A549 (cell line): ENCODE measurements at places on chromosomes 7 and 10.
A peak's percentile ranks its signal among the peaks of the same experiment; 100 is the strongest.

GRCh38 chr10:3413937-3414666, 241.5 kb upstream of the PITRM1 start:
- no peak for DNase-seq

DNA sequence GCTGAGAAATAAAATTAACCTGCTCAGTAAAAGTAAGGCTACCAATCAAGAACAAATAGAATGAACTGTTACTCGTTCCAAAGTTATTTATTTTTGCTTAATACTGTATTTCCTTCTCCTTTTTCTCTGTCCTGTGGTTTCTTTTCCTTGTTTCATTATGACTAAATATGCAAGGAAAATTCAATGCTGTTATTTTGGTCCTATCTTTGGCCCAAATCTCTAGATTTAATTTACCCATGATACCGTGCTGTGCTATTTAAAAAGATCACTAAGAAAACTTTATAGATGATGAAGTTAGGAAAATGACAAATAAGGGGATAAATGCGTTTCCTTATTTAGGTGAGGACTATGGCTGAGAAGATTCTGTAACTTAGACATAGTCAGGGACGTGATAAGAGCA, 45.3 kb upstream of the FAM133B start:
- DNase-seq = no peak

DNA sequence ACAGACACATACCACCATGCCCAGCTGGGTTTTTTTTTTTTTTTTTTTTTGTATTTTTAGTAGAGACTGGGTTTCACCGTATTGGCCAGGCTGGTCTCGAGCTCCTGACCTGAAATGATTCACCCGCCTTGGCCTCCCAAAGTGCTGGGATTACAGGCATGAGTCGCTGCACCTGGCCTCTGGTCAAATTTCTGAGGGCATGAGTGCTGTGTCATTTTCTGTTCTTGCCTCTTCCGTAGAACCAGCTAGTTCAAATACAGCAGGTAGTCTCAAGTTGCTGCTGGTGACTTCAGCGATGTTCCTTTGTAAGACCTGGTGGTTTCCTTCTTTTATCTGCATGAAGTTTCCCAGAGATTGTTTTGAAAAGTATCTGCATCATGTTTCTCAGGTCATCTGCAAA, 134.8 kb upstream of the SHH start:
- DNase-seq = peak; percentile 29

- no peak for DNase-seq
Observed at GRCh38 chr7:134298902-134299683, 17.6 kb downstream of the SLC35B4 start.

DNA sequence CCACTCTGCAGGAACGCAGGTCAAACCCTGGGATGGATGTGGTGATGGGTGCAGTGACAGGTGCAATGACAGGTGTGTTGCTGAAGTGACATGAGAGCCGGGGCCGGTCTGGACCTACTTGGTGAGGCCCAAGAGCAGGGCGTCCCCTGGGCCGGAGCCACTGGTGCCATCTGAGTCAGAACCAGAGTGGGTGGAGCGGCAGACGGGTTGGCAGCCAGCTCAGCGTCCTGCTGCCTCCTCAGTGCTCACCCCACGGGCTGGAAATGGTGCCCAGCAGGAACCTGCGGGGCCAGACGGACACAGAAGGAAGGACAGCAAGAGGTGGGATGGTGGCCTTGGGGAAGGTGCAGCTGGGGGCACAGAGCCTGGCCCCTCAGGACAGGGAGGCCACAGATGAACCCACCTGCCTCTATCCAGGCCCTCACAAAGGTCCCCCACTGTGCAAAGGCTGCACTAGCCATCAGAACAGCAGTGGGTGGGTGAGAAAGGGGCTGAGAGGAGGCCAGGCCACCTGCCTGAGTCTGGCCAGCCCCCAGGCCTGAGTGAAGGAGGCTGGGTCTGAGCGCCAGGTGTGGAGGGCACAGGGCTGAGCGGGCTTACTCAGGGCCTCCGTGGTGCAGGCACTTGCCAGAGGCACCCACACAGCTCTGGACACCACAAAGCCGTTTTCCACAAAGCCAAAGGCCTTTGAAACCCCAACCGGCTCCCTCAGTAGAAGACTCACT, 129.0 kb upstream of the PPP2R2D start:
- DNase-seq = no peak
